ENCODE measurements at places on chromosomes 12 and 14. TPM values are rescaled to one million over a fixed set of nuclear protein-coding genes. Genes with fewer than 3 reads are reported as not detected.

- DNase-seq: no peak
These were observed 40.8 kb downstream of the DUSP16 start for GRCh38 chr12:12521888-12522287.

GRCh38 chr12:69440016-69440415, 30.2 kb upstream of the FRS2 start:
- no peak for DNase-seq

DNA sequence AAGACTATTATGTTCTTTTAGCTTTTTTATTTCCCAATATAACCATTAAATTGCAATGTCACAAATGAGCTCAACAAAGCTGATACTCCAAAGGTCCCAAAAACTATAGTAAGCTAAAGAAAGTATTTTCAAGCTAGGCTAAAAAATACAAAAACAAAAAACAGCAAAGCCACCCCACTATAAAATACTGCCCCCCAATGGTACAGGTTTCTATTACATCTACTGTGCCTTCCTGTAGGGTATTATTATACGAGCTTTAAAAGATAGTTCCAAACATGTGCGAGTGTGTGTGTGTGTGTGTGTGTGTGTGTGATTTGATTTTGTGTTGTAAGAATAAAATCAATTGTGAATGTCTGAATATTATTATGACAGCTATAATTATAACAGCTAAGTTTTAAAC, 1.1 kb downstream of the IFNG start:
- no peak for DNase-seq

- no peak for DNase-seq
These were observed 85.7 kb downstream of the PAPOLA start for GRCh38 chr14:96587823-96588385.

DNA sequence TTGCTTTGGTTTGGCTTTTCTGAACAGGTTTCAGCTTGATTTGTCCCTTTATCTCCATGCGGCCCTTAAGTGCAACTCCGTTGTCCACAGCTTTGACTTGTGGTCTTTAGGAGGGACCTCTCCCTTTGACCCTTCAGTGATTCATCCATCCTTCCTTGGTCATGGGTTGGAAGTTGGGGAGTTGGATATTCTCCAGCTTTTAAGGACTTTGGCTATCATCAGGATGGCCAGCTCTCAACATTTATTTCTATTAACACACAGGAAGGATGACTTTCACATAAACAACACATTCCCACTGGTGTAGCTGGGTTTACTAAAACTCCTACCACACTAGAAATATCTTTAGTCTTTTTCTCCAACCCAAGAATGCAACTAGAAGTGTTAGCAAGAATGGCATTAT, 50.9 kb upstream of the E2F7 start:
- no peak for DNase-seq

GRCh38 chr14:53953828-53954550, 2.6 kb downstream of the BMP4 start:
- DNase-seq: peak; percentile 39

- no peak for DNase-seq
These were observed 93.9 kb upstream of the ABCD2 start for GRCh38 chr12:39713552-39713951.

DNA sequence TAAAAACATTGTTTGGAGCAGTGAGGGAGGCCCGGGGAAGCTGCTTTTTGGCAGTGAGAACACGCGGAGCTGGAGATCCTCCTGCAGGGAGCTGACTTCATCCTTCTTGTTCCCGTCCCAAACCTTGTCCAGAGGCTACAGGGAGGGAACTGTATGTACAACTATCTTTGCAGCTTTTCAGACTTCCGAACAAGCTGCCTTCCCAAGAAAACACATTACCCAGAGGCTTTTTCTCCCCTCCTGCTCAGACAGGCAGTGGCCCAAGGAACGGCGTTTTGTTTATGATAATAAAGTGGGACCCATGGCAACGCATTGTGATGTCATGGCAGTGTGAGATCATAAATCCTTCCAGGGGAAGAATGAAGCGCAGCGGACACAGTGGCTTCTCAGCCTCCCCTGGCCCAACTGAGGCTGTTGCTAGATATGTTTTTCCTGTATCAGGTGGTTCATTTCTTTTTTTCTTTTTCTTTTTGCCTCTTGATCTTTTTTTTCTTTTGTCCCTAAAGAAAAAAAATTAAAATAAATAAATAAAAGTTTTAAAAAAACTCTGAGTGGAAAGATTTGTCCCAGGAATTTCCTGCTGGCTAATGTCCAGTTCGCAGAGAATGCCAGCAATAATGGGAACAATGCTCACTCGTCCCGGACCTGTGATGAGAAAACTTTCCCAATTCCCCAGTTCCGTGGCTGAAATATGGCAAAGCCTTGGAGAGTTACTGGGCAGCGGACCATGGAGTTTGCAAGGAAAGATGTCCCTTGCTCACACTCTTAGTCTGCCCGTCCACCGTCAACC, 103.4 kb upstream of the MAP1LC3B2 start:
- peak; percentile 36 for DNase-seq

- DNase-seq: no peak
These were observed 214.9 kb downstream of the ZFP36L1 start for GRCh38 chr14:68577802-68578541.

GRCh38 chr14:88983755-88984154, 159.3 kb downstream of the TTC8 start:
- DNase-seq: no peak

DNA sequence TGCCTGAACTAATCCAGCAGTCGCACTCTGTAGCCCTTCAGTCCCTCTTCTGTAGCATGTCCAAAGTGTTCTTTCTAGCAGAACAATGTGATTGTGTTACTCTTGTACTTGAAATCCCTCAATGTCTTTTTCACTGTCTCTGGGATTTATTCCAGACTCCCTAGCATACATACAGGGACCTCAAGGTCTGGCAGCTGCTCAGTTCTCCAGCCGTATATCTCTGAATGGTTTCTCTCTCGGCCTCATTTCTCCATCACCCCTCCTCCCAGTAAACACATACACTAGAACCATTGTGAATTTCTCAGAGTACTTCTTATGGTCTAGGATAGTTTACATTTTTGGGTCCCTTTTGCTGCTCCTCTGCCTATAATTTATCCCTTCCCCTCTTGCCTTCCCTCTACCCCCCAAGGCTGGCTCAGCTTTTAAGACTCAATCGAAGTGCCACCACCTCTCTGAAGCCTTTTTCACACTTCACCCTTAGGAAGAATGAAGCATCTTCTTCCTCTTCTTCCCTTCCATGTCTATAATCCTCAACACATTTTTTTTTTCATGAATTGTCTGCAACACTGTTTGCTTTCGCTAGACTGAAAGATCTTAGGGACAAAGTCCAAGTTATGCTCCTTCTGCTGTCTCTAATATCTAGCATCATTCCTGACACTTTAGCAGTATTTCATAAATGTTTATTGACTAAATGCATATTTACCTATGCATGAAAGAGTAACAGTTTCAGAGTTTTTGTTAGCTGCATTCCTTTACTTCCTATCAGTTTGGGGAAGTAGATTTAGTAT, 446.1 kb downstream of the ZFP36L1 start:
- no peak for DNase-seq

DNA sequence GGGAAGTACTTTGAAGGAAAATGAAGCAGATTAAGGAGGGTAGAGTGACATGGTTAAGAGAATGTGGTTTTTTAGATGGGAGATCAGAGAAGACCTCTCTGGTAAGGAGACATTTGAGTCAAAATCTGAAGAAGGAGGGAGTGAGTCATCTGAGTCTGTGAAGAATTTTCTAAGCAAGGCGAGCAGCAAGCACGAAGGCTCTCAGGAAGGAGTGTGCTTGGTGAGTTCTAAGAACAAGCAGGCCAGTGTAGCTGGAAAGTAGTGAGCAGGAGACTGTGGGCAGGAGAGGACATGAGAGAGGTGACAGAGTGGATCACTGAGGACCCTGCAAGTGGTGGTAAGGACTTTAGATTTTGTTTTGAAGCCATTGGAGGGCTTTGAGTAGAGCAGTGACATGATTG, 76.3 kb upstream of the FUT8 start:
- DNase-seq: no peak

- DNase-seq: no peak
These were observed 69.5 kb upstream of the LMO3 start for GRCh38 chr12:16675438-16675837.

DNA sequence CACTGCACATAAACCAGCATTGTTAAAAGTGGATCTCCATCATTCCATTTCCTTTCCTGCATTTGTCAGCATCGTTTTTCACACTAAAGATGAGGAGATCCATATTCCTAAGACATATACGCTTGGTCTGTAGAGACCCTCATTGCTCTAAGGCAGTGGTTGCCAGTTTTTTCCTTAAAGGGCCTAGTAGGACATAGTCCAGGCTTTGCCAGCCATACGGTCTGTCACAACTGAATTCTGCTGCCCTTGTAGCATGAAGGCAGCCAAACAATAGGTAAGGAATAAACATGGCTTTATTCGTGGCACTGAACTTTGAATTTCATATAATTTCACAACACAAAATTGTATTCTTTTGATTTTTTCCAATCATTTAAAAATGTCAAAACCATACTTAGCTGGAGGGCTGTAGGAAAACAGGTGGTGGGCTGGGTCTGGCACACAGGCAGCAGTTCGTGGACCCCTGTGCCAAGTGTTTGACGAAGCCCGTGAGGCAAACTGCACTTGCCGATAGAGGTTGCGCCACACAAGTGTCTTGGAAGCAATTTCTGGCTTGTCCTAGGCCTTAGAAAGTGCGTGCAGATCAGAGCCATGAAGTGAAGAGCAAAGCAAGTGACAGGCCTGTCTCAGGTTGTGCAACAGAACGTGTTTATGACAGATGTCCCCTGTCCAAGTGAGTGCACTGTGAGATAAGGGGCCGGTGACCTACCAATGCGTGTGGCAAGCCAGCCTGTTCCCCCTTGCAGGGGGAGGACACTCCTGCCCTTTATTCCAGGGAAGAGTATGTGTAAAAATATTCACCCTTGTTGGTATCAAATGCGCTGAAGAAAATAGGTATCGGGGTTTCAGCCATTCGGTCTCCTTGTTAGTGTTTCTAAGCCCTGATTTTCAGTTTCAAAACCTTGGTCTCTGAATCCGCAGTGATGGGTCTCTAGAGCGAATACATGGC, 916 bp upstream of the CHPT1 start:
- no peak for DNase-seq

- no peak for DNase-seq
These were observed 233.5 kb upstream of the TMEM132C start for GRCh38 chr12:128033473-128033872.

DNA sequence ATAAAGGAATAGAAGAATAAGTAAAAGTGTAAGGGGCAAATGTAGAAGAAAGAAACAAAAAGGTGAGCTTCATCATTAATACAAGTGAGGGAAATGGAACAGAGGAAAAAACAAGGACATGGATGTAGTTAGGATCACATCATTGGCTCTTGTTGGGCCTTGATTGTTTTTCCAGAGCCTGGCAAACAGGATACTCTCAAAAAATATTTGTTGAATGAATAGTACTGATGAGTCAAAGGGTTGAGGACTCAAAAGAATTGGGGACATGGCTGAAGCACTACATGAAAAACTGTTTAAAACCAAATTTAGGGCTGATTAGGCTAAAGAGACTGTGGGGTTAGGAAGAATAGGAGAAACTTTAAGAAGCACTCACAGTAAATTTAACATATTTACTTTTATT, 11.4 kb upstream of the SRP54 start:
- DNase-seq: no peak

DNA sequence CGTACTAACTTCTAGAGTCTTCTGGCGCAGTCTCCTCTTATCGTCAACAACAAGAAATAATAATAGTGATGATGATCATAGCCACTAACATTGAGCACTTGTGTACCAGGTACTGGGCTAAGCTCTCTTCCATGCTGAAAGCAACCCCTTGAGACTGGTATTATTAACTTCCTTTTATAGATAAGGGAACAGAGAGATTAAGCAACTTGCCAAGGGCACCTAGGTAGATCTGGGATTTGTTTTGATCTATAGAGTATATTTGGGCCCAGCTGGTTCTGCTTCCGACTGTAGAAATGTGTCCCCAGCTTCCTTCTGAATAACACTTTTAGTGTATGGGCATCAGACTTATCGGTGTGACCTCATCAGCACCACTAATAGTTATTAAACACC, 1.1 kb upstream of the ZNF219 start:
- DNase-seq: no peak

DNA sequence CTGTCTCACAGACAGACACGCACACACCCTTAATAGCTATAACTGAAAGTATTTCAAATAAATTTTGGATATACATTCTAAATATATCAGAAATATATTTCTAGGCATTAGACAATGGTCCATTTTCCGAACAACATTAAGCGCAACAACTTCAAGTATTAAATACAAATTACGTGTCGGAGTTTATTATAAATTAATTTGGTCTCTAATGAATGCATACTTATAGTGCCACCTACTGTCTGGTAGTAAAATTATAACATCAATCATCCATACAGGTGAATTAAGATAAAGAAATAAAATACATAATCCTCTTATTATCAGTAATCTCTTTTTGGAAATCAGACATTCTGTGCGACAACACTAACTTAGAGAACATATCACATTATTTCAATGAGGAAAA, 27.2 kb upstream of the CMAS start:
- no peak for DNase-seq

DNA sequence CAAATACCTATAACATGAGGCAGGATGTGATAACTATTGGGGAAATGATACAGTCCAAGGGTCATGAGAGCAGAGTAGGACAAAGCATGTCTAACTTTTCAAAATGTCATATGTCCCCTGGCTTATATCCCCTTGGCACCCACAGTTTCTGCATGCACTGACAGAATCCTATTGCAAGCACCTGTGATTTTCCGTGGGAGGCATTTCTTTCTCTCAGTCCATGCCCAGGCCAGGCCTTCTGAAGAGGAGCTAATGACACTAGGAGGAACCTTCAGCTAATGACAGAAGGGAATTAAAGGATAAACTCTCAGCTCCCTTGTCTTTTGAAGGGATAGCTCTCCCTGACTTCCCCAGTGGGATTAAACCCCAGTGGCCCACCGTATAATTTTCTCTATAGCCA, 249.2 kb downstream of the TTC6 start:
- no peak for DNase-seq

HOXC5 gene
- total RNA-seq: not detected

POTEG gene
- total RNA-seq: not detected

SUDS3 gene
- 14.9 TPM for total RNA-seq

CLEC7A gene
- 1.2 TPM for total RNA-seq

KLRD1 gene
- 0.69 TPM for total RNA-seq

TIMELESS gene
- total RNA-seq: 4.9 TPM
